Stimulated activated CD4-positive, alpha-beta T cell treated with anti-CD3 and anti-CD28 coated beads, Interleukin-2, amount 100 ng/mL, for 4 hours (primary cell): ENCODE measurements at places on chromosomes 11 and 22.
A peak's percentile ranks its signal among the peaks of the same experiment; 100 is the strongest.

DNA sequence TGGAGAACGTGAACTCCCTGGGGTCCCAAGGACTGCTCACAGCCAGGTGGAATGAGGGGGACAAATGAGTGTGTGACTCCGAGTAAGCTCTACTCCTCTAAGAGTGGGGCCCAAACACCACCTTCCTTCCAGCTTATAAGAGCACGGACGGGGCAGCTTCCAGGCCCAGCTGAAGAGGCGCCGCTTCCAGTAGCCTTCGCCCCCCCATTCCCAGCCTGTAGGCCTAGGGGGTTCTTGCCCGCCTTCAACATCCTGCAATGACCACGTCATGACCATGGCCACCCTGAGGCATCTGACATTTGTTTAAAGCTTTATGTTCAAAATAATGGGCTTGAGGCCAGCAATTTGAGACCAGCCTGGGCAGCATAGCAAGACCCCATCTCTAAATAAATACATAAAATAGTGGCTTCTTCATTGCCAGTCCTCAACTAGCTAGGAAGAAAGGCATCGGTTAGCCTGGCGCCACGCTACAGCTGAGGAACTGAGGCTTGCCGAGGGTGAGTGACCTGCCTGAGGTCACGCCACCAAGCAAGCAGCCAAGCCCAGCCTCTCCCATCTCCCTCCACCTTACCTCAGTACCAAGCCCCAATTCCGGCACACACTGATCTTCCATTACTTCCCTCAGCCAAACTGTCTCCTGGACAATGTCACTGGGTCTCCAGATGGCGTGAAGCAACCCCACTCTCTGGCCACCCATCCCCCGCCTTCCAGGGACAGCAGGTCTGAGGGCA lies 7.8 kb upstream of the TNFRSF13C start:
- no peak for DNase-seq

DNA sequence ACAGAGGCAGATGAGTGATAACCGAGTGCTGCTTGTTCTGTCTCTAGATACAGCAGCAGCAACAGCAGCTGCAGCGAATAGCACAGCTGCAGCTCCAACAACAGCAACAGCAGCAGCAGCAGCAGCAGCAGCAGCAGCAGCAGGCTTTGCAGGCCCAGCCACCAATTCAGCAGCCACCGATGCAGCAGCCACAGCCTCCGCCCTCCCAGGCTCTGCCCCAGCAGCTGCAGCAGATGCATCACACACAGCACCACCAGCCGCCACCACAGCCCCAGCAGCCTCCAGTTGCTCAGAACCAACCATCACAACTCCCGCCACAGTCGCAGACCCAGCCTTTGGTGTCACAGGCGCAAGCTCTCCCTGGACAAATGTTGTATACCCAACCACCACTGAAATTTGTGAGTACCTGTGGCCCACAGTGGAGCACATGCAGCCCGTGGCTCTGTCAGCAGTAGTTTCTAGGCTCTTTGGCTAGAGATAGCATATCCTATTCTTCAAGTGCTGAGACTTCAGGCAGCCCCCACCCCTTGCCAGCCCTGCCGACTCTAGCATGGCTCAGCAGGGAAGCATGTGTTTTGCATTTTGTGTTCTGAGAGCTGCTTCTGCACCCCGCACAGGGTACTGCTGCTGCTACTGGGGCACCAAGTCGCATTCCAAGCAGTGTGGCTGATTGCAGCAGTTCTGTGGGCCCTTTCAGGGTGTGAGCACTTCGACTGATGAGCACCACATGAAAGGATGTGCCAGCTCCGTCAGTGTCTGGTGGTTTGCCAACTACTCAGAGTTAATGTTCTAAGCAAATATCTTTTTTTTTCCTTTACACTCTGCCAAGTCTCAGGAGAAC lies 59.2 kb downstream of the MED15 start:
- peak; percentile 39 for DNase-seq

- no peak for DNase-seq
Measured at GRCh38 chr11:92226331-92227229, 2.0 kb downstream of the FAT3 start.

DNA sequence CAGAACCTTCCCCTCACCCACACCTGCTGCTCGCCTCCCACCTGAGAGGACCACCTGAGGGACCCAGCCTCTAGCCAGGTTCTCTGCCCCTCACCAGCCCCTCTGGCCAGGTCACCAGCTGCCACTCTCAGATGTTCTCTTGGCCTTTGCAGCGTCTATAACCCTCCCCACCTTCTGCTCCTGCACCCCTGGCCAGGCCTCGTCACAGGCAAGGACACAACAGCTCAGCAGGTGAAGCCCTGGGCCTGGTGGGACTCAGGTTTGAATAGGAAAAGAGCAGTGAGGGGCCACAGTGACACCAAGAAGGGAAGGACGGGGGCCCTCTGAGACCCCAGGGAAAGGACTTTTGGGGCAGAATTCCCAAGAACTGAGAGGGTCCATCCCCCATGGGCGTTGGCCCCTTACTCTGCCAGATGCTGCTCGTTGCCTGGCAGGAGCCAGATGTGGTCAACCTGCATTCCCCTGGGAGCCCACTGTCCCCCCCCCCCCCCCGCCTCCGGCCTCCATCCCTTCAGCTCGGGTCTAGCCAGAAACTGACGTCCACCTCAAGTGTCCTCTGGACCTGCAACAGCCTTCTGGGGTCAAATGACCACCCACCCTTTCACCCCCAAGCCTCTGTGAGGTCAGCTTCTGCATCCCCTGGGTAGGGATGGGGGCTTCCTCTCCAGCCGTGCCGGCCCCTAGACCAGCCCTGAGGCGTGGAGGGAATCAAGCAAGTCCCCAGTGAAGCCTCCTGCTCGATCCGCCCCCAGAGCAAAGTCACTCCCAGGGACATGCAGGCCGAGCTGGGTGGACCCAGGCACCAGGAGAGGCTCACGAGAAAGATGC lies 28.7 kb downstream of the SBF1 start:
- DNase-seq = no peak

GRCh38 chr22:33535937-33536875 lies 384.1 kb downstream of the LARGE1 start:
- DNase-seq = no peak

DNA sequence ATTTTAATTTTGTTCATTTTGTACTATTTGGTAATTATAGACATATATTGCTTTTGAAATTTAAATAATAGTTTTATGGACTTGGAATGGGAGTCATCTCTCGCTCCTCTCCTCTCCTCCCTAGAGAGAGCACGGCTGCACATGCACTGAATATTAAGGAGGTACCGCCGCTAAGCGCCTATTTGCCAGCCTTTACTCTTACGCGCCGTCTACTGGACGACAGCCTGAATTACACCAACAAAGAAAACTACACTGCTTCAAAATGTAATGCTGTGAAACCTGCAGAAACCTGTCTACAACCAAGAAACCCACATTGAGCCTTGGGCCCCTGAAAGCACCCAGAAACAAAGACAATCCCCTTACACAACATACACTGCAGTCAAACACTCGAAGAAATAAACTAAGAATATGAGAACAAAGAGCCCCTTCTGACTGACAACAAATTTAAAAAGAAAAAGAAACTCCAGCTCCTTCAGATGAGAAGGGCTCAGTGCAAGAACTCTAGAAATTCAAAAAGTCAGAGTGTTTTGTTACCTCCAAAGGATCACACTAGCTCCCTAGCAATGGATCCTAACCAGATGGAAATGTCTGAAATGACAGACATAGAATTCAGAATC lies 737.2 kb downstream of the LRRC4C start:
- DNase-seq = no peak

DNA sequence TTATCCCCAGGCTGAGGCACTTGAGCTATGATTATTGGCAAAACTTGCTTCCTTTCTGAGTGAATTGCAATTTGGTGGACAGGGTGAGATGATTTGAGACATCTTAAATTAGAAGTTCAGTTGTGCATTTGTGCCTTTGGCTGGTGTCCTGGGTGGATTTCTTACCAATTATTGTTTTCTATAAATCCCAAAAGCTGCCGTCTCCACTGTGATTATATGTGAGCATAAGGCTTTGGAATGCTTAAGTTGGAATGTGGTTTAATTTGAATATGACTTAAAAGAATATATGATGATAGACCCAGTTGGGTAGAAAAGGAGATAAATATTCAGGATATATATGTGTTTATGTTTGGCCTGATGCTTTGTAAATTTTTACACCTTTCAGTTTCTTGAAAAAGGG lies 70.0 kb downstream of the EXT2 start:
- no peak for DNase-seq

- no peak for DNase-seq
Measured at GRCh38 chr11:77512092-77512491, 38.2 kb upstream of the PAK1 start.

- peak; percentile 61 for DNase-seq
Measured at GRCh38 chr22:22508274-22509176, at the start of gene ZNF280B. Gene ZNF280B (minus strand): TSS chr22:22508742. CDS start chr22:22489398, 19,344 bp downstream.

DNA sequence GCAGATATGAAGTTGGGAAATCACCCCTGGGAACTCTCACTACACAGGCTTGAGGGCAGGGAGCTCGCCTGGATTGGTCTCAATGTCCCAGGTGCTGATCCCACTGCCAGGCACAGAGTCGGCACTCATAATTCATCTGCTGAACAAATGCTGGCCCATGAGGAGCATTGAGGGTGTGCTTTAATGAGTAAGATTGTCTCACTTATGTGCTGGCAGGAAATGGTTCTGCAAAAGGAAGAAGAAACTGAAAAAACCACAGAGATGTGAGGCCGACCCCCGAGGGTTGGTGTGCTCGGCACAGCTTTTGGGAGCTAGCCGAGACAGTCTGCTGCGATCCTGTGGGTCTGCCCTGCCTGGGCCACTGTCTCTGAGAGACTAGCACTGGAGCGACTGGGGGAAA lies 9.4 kb downstream of the PLAAT2 start:
- DNase-seq = peak; percentile 34

GRCh38 chr22:39289975-39290720 lies 29.3 kb downstream of the RPL3 start:
- no peak for DNase-seq

DNA sequence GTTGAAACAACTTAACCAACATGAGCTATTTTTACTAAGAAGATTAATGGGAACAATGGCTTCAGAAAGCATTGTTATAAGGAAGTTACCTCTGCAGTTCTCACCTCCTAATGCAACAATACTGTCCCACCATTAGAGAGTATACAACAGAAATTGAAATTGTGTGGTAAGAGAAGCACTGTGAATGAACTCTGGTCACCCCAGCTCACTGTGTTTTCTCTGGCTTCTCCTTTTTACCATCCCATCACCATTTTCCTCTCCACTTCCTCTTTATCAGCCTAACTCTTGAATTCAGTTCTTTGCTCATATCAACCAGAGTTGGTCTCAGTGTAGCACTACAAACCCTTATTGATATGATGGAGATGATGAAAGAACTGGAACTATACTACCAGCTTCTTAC lies 138.0 kb upstream of the POU2AF2 start:
- DNase-seq = no peak

DNA sequence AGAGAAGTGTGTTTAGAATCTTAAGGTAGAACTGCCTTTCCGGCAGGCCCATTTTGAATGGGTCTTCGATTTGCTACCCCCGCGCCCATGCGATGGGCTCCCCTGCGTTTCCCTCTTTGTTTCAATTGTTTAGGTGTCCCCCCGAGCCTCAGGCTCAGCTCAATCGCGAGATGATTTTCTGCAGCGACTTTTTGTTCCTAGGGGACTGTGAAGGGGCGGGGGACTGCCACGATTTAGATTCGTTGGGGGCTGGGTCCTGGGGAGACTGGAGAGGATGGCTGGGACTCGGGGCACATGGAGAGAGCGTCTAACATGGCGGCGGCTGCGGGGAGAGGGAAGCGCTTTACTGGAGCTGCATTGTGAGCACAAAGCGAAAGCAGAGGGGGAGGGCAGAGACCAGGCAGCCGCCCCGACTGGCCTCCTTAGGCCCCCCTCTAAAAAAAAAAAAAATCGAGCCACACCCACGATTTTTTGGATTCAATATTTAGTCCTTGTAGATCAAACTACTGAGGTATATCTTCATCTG lies 1.7 kb downstream of the CAPRIN1 start:
- peak; percentile 80 for DNase-seq

DNA sequence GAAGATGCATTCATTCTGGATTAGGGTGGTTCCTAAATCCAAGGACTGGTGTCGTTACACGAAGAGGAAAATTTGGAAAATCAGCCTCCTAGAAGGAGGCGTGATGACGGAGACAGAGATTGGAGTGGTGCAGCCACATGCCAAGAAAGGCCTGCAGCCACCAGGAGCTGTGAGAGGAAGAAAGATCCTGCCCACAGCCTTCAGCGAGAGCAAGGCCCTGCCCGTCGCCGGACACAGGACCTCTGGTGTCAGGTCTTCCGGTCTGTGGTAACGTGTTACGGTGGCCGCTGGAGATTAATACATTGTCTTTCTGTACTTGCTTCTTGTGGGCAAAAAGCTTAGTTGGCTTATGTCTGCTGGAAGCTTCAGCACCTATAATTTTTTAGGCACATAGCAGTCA lies 1045.8 kb downstream of the BRD1 start:
- DNase-seq = no peak

- DNase-seq = no peak
Measured at GRCh38 chr11:45187375-45187774, 40.9 kb downstream of the PRDM11 start.

- DNase-seq = no peak
Measured at GRCh38 chr11:134289789-134290188, 13.6 kb downstream of the GLB1L3 start.

DNA sequence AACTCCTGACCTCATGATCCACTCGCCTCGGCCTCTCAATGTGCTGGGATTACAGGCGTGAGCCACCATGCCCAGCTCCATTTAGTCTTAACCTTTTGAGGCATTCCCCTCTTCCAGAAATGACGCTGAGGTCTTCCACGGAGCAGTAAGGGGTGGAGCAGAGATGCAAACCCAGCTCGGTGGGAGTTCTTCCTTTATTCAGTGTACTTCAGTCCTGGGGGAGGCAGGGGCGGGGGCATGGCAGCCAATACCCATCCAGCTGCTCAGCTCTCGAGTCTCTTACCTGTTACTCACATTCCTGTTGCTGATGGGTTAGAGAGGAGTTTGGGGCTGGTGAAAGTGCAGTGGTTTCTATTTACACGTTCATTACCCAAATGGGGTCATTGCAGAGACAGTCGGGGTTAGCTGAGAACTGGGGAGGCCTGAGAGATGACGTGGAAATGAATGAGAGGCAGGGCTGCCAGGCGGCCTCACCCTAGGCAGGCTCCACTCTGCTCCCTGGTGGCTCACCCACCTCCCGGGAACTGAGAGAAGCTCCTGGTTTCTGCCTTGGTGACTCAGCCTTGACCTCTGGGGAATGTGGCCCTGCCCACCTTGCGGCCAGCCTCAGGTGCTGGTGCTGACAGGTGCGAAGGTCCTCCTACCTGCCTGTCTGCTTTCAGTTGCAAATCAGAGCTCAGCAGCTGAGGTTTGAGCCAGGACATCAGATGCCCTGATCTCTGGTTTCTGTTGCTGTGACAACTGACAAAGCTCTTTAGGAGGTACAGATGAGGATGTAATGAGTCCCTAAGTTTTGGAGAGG lies 13.4 kb upstream of the ST14 start:
- DNase-seq = no peak

- DNase-seq = no peak
Measured at GRCh38 chr22:50276143-50276542, 6.0 kb upstream of the MAPK11 start.

GRCh38 chr11:44094260-44094868 lies 1.1 kb upstream of the EXT2 start:
- DNase-seq = peak; percentile 71

DNA sequence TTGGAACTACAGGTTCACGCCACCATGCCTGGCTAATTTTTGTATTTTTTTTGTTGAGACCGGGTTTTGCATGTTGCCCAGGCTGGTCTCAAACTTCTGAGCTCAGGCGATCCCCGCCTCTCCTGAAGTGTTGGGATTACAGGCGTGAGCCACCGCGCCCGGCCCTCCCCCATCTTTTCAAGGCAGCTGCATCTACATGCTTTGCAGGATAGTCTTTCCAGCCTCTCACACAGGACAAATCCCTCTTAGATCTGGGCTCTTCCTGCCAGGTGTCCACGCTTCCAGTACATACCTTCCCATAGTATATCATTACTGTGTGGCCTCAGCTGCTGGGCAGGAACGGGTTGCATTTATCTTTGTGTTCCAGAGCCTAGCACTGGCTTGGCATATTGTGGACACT lies 49.7 kb downstream of the C11orf96 start:
- DNase-seq = no peak
